CD4-positive, alpha-beta T cell treated with Interleukin-15 for 4 hours (primary cell): ENCODE measurements at places on chromosomes 2 and 18.

GRCh38 chr18:52519021-52519420, 179.0 kb downstream of the DCC start:
- no peak for DNase-seq

GRCh38 chr2:227260041-227260440, 65.0 kb upstream of the MFF start:
- DNase-seq: no peak

DNA sequence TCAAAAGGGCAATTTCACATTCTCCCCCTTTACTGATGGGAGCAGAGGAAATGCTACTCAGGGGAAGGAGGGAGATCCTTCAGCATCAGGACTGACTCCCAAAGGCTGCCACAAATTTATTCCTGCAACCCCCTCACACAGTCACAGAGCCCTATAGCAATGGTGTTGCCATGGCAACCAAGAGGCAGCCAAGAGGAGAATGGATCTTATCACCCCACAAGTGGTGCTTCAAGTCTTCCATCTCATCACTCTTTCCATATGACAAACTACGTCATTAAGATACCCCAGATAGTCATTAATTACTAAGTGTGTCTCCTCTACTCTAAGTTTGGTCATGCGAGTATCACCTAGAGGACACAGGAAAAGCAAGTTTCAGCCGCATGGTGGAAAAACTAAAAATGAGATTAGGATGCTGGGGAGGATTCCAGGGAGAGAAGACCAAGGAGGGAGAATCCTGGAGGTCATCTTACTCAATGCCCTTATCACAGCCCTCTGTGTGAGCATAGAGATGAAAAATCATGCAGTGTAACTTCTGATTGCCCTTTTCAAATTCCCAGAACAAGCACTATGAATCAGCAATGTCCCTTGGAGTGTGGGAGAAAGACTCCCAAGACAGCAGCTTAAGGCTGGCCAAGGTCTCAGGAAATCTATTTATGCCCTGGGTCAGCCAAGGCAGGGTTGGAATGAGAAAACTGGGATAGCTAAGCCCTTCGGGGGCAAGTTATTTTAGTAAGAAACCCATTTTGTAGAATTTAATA, 885.7 kb upstream of the KLHL29 start:
- DNase-seq: no peak

- DNase-seq: no peak
Observed at GRCh38 chr18:36759167-36759776, 69.5 kb downstream of the TPGS2 start.

- no peak for DNase-seq
Observed at GRCh38 chr2:41736105-41736567, 311.7 kb upstream of the PKDCC start.

DNA sequence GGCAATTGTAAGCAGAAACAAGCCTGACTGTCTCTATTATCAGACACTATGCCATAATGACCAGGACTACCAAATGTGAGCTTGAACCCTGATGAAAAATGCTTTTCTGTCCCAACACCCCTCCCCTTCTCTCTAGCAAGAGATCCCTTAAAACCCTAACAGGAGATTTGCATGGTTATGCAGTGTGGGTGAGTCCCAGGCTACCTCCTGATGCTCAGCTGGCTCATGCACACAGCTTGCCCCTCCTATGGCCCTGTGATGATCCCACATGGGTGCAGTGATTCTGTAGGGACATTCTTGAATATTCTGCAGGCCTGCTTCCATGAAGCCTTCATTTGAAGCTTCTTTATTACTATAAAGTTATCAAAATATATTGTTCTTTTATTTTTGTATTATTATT, 357.4 kb downstream of the AKAIN1 start:
- DNase-seq: no peak

DNA sequence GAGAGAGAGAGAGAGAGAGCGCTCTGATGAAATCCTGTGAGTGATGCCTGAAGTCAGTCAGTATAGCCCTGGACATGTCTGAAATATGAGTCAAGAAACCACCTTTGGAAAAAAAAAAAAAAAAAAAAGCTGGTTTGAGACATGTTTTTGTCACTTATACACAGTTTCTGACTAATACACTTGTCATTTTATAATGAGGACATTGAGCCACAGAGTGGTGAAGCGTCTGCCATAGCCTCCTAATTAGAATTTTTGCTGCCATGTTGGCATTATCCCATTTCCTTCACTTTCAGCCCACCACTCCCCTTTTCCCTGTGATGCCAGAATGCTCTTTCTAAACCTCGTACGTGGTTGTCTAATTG, 15.7 kb upstream of the MYO3B start:
- DNase-seq: no peak

DNA sequence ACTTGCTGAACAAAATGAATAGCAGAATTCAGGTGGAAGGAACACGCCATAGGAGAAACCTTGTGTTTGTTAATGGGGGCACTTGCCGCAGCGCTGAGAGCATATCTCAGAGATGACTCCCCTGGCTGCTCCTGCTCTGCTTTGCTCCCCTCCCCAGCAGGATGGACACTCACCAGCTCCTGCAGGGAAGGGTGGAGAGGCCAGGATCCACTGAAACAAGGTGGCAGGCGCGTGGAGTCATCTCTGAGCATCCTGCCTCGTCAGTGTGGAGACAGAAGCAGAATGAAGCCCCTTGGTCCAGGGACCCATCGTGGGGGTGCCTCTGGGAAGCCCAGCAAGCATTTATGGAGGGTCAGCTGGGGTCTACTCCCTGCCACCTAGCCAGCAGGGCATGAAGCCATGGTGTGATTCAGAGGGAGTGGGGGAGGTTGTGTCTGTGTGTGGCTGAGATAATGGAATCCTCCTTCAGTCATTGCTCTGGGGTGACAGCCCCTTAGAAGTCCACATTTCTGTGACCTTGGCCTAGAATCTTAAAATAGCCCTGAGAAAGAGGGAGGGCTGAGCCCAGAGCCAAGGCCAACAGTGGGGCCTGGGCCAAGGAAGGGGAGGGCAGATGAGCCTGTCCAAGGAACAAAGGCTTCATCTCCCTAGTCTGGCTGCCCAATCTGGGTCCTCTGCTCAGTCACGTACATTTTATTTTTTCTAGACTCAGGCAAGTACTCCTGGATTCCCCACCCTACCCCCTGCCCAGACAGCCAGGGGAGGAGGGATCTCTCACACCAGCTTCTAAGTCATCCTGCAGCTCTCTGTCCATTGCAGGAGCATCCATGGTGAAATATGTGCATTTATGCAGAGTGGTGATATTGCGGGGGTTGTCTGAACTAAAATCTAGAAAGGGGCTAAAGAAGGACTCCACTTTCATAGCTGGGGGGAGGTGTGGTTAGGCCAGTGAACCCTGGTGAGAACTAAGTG, 215.4 kb downstream of the ZBTB7C start:
- DNase-seq: no peak

DNA sequence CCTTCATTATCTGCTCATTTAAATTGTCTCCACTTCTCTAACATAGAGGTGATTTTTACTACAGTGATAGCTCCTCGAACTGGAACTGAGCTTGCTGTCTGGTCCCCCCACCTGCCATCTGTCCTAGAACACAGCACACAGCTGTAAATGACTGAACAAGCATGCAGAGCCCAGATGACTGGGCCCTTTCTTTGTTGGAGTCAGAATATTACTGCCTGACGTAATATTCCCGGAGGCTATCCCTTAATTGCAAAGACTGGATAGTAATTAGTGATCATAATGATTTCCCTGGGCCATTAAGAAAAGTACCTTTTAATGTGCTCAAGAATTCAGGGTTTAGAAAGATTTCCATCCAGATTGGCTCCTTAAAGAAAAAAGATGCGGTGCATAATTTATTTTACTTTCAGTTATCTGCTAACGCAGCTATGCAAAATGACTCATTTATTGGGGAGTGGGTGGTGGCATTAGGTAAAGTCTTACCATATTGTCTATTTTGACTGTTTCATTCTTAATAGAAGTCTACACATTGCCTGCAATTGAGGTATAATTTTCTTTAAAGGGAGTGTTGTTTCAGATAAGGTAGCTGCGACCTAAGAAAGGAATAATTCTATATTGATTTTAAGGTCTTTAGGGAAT, 84.4 kb downstream of the MAP4K4 start:
- no peak for DNase-seq

GRCh38 chr2:161745866-161746614, 121.8 kb downstream of the SLC4A10 start:
- no peak for DNase-seq

- DNase-seq: no peak
Observed at GRCh38 chr2:216418981-216419380, 6.7 kb downstream of the SMARCAL1 start.

DNA sequence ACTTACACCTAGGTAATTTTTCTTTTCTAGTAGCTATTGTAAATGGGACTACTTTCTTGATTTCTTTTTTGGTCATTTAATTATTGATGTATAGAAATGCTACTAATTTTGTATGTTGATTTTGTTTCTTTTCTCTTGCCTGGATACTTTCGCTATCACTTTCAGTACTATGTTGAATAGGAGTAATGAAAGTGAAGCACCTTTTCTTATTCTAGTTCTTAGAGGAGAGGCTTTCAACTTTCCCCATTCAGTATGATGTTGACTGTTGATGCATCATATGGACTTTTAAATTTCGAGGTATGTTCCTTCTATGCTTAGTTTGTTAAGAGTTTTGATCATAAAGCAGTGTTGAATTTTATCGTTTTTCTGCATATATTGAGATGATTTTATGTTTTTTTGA, 142.5 kb downstream of the CDH19 start:
- DNase-seq: no peak

DNA sequence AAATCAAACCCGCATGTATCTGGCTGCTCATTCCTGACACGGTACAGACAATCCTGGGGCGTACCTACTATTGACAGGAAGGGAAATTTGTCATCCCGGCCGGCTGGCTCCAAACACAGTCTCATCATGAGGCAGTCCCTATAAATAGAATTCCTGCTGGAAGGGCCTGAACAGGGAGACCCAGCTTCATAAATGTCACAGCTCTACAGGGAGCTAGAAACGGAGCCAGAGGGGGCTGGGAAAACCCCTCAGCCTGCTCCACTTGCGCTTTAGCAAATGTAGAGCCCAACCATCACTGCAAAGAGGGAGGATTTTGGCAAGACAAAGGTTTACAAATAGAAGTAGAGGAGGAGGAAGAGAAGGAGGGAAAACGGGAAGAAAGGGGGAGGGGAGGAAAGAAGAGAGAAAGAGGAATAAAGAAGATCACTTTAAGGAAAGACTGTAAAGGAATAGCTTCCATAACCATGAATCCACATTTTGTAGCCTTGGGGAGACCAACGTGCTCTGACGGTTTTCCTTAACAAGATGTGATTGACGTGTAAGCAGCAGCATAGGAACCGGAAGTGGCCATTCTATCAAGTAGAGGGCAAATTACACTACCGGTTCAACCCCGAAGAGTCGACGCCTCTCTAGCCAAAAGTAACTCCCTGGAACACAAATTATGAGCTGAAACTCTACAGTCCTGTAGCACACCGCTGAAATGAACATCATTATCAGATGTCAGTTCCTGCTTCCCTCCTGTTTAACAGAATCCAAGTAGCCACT, 56.8 kb upstream of the TTN start:
- no peak for DNase-seq

DNA sequence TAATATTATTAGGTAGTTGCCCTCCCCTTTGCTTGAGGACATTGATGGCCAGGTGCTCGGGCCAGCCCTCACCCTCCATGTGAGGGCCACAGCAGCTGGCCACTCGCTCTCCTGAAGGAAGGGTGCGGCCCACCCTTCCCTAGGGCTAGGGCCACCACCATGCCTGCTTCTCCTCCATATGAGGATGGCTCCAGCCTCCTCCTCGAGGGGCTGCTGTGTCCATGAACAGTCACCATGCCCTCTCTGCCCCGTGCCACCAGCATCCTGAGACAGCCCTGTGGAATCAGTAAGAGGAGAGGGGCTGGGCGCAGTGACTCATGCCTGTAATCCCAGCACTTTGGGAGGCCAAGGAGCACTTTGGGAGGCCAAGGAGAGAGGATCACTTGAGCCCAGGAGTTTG, 2.4 kb downstream of the GPR17 start:
- no peak for DNase-seq

DNA sequence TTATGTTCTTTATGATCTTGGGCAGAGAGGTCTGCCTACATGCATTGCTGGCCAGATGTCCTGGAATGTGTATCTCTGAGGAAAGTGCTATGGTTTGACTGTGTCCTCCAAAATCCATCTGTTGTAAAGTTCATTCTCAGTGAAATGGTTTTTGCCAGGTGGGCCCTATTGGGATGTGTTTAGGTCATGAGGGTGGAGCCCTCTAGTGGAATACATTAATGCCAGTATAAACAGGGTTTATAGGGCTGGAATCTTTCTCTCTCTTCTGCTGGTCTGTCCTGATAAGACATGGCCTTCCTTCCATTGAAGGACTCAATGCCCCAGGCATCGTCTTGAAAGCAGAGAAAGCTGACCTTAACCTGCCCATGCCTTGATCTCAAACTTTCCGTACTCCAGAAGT, 258.5 kb downstream of the RPIA start:
- no peak for DNase-seq

- no peak for DNase-seq
Observed at GRCh38 chr2:120704696-120705095, 31.0 kb upstream of the GLI2 start.

DNA sequence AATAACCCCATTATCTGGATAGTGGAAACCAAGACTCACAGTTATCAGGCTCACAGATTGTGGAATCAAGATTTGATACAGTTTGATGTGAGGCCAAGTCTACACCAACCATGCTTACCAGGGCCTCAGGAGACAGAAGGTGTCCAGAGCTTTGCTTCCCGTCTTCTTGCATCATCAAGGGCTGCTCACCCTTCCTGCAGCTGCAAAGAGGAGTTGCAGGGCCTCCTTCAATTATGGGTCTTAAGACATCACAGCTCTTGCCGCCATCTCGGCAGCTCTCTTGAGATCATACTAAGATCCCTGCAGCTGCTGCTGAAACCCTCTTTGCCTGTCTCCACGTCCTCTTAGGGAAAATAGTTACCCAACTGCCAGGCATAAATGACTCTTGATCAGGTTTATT, 176.0 kb downstream of the MGAT5 start:
- no peak for DNase-seq

DNA sequence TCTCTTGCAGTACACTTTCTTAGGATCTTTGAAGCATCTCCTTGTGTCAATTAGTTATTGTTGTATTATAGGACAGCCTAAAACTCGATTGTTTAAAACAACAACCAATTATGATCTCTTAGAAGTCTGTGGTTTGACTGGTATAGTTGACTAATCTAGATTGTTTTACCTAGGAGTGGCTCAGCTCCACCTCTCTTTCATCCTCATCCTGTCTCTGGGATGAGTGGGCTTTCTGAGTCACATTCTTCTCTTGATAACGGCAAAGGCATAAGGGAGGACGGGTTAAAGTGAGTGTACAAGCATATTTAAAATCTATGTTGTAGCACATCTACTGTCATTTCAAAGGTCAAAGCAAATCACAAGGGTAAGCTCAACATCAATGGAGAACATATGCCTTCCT, 102.3 kb upstream of the GULP1 start:
- no peak for DNase-seq

DNA sequence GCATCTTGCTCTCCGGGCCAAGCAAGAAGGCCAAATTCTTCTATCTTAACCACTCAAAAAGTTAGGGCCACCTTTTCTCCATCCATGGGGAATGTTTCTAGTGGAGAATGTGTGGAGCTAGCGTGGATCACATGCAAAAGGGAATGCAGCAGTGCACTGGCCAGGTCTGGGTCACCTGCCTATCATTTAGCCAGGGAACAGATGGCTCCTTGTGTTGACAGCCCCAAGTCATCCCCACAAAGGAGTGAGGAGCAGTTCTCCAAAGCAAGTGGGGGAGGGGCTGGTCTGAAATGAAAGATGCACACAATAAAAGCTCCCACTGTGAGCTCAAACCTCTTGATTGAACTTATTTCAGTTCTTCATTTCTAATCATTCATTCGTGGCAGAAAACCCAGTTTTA, 19.1 kb downstream of the EPB41L3 start:
- no peak for DNase-seq

- DNase-seq: no peak
Observed at GRCh38 chr18:49876536-49876935, 63.2 kb upstream of the ACAA2 start.
